ENCODE measurements at places on chromosomes 3 and 15. TPM values are rescaled to one million over a fixed set of nuclear protein-coding genes. Genes with fewer than 3 reads are reported as not detected.

Gene DNAJA4
- total RNA-seq = 29.7 TPM

Gene ACAN
- total RNA-seq = not detected

Gene TMEM266
- not detected for total RNA-seq

Gene ARGFX
- total RNA-seq = not detected
